ENCODE measurements at places on chromosomes 12 and 14.

GRCh38 chr14:76218662-76219061 is 66.9 kb downstream of the GPATCH2L start:
- no peak for DNase-seq

GRCh38 chr12:27971121-27971489 is 1.4 kb downstream of the PTHLH start:
- DNase-seq: no peak

- no peak for DNase-seq
Observed at GRCh38 chr12:56529656-56530055, 8.0 kb downstream of the RBMS2 start.

DNA sequence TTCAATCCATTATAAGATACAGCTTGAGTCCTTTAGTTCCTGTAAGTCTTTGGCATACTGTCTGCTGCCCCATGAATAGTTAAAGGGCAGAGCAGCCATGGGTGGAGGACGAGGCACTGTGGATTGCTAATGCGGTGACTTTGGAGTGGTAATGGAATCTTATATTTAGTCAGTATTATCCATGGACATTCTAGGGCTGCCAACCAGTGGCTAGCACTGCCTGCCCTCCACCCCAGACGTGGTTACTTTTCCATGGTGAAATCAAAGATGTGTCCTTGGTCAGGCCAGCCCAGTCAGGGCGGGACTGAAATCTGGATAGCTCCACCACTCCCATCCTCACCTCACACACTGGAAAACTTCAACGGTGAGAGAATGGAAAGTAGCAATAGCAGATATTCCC is 2.3 kb downstream of the TTC9 start:
- DNase-seq: no peak

DNA sequence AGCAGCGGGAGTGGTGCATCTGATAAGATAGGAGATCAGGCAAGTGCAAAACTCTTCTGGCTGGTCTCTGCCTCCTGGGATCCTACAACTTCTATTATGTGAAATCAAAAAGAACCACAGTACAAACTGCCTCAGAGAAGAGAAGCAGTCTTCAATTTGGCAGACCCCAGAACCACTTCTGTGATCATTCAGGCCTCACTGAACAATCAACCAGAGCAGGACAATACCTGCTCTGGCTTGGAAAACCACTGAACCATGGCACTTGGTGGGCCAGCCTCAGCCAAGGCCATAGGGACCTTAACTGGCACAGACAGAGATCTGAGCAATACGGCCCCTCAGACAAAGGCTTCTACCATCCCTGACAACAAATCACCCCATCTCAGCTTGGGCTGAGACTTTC is 103.0 kb downstream of the NDUFA12 start:
- no peak for DNase-seq

- DNase-seq: peak; percentile 9
Observed at GRCh38 chr12:25558586-25558985, 5.5 kb upstream of the LMNTD1 start.

DNA sequence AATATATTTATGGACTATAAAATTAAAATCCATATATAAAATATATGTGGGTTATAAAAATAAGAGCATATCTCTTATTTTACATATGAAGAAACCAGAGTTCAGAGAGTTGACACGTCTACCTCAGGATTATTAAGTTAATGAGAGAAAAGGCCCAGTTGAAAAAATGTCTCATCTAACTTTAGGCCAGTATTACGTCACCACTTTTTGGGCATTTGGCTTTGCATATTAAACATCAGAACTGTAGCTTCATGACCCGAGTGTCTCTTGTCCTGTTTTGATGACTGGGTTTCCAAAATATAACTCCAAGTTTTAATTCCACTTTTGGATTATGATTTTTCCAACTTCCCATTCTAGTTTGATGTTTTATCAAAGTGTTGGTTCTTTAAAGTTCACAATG is 1026.1 kb downstream of the SLC6A15 start:
- DNase-seq: no peak

GRCh38 chr12:96810477-96810876 is 96.6 kb upstream of the NEDD1 start:
- no peak for DNase-seq

DNA sequence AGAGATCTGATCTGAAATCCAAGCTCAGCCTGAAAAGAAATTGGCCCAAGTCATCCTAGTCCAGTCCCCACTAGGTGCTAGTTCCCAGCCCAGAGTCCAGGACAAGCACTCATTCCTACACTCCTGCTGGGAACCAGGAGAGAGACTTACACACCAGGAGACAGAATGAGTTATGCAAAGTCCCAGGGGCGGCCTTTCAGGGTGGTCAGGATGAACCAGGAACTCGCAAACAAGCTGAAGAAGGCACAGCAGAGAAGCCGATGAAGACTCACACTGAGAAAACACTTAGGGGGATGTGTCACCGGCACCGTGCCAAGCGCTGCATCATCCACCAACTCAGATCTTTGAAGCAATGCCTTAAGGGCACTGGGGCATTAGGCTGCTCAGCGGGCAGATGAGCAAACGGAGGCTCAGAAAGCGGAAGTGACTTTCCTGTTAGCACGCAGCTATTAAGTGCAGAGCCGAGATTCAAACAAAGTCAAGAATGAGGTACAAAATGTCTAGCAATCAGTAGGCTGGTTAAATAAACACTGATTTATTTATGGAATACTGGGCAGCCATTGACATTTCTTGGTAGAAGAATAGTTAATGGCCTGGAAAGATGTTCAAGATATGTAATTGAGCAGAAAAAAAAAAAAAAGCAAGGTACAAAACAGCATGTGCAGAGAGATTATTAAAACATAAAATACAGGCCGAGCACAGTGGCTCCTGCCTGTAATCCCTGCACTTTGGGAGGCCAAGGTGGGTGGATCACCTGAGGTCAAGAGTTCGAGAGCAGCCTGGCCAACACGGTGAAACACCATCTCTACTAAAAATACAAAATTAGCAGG is 78.7 kb downstream of the LRRC74A start:
- peak; percentile 93 for DNase-seq

GRCh38 chr14:38951451-38951850 is 151.6 kb downstream of the SEC23A start:
- peak; percentile 88 for DNase-seq

DNA sequence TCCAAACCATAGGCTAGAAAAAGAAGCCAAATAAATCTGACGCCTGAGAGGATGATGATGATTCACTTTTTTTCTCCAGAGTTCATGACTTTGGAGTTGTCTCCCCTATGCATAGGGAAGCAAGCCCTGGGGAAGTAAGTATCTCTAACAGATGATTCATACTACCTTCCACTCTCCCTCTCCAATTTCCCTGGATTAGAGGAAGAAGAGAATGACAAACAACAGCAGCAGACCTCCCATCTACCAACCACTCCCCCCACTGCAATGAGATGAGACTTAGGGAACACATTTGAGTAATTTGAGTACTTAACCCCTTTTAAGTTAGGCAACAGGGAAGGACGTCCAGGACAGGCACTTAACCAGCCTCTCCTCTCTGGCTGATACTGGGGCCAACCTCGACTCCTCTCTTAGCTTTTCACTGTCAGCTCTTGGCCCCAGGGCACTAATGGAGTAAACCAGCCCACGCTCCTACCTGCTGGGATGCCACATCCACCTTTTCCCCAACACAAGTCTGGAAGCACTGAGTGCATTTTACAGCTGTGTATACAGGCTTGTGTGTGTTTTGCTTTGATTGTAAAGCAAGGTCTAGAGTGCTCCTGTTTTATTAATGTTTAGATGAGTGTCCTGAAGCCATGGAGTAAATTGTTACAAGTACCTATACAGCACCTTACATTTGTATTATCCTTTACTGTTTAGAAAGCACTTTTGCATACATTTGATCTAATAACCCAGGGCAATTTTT is 180.7 kb downstream of the PHLDA1 start:
- peak; percentile 80 for DNase-seq

DNA sequence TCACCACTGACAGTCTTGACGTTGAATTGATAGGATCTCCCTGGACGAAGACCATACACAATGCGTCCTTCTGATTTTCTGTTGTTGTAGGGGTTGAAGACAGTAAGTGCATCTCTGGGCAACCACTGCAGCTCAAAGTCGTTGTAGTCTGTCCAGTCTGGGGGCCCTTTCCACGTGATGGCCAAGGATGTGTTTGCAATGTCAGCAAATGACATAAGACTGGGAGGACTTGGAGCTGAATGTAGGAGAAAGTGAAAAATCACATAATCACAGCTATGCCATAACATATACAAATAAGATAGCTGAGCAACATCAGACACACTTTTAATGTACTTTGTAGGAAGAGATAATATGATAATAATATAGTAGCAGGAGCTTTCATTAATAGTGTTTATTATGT is 77.8 kb downstream of the PTPRB start:
- DNase-seq: no peak

DNA sequence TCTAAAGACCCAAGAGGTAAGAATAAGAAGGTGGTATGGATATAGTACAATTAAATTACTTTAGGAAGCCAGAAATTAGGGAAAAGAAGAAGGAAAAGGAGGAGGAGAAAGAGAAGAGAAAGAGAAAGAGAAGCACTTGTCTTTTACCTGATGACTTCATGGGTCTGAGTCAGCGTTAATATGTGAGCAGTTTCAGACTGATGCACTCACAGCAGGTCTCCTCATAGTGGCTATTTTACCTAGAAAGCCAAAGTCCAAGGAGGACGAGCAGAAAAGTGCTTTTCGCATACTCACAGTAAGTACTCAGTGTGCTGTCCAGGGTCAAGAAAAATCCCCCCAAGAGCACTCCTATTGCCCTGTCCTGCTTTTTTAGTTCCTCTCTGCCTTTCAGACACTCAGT is 222.1 kb downstream of the C12orf42 start:
- no peak for DNase-seq

GRCh38 chr12:75634244-75635222 is 123.1 kb upstream of the KRR1 start:
- no peak for DNase-seq

- DNase-seq: no peak
Observed at GRCh38 chr12:102069707-102070106, 7.9 kb upstream of the WASHC3 start.

GRCh38 chr14:60356386-60356785 is 107.4 kb downstream of the PPM1A start:
- DNase-seq: no peak

- peak; percentile 88 for DNase-seq
Observed at GRCh38 chr12:84814664-84815245, 97.8 kb downstream of the SLC6A15 start.

- DNase-seq: no peak
Observed at GRCh38 chr14:100789460-100790417, 36.2 kb upstream of the MEG3 start.

DNA sequence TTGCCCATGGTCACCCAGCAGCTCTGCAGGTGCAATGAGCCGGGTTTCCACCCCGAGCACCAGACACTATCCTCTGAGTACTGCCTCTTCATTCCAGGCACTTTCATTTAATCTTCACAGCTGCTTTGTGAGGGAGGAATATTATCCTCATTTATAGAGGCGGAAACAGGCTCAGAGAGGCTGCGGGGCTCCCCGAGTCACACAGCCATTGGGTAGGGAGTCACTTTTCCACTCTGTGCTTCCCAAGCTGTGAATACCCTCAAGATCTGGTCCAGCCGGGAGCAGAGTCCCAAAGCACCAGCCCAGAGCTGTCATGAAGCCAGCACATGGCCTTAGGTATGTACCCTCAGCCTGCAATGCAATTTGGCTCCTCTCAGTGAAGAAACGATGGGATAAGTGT is 51.7 kb upstream of the RIN3 start:
- no peak for DNase-seq

GRCh38 chr12:54740882-54741281 is 92.7 kb upstream of the DCD start:
- no peak for DNase-seq

- peak; percentile 48 for DNase-seq
Observed at GRCh38 chr14:59360923-59361794, 104.0 kb downstream of the GPR135 start.

- peak; percentile 77 for DNase-seq
Observed at GRCh38 chr14:55514819-55515490, 65.1 kb upstream of the KTN1 start.

- no peak for DNase-seq
Observed at GRCh38 chr14:58677996-58678395, 40.2 kb downstream of the DACT1 start.

GRCh38 chr12:92008345-92008744 is 137.3 kb downstream of the BTG1 start:
- no peak for DNase-seq

DNA sequence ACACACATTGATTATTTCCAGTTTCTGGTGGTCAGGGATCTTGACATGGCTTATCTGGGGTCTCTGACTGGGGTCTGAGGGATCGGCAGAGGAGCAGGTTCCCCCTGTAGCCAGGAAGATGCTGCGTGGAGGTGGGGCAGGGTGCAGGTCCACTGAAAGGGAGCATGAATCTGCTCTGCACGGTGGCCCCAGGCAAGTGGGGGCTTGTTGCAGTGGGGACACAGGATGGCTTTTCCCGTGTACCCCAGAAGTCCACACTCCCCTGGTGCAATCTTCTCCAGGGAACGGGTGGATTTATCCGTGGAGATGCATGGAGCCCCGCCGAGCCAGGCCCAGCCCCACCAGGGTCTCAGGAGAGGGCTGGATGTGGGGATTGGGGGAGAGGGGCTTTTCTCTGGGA is 210.4 kb upstream of the C14orf180 start:
- DNase-seq: no peak

GRCh38 chr12:102638777-102639176 is 158.4 kb upstream of the IGF1 start:
- DNase-seq: peak; percentile 60
